ENCODE measurements at places on chromosomes 7 and 10. TPM values are rescaled to one million over a fixed set of nuclear protein-coding genes. Genes with fewer than 3 reads are reported as not detected.
A peak's percentile ranks its signal among the peaks of the same experiment; 100 is the strongest.

DNA sequence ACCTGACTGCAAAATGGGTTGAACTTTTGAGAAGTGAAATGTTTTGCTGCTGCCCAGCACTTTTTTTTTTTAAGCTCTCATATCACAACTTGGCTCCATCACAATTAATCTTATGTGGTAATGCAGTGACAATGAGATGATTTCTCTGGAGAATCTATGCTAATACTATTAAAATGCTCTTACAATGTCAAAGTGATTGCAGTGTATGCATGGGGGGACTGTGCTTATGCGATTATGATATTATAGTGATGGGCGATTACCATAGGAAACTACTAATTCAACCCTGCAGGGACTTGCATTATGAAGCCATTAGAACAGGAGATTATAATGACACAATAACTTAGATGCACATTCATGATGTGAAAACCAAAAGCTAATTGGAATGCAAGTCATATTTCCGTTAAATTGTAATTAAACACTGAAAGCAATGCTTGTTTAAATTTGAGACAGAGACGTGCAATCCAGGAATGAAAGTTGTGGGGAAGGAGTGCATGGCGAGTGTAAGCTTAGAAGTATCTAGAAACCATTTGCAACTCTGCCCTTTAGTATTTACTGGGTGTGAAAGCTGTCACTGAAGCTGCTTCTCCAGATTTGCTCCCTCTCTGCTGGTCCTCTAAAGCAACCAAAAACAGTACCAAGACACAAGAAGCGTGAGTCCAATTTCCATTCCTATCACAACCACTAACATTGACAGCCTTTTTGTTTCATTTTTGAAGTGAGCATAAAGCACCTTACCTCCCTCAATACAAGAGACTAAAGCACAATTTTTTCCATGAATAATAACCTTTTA lies 21.6 kb downstream of the PTER start:
- H3K36me3 ChIP-seq: no peaks in the 10 kb centered on the region
- no peaks in the 10 kb centered on the region for H3K4me1 ChIP-seq
- H3K4me3 ChIP-seq: no peak overlapping the region
- no peaks in the 10 kb centered on the region for H3K27me3 ChIP-seq

Gene AOC1
- 308 TPM for total RNA-seq

Gene LRRN3
- total RNA-seq: 0.42 TPM

Gene NEUROD6
- not detected for total RNA-seq

Gene CCDC186
- total RNA-seq: 53.1 TPM

GRCh38 chr10:114471906-114472876 lies 67.9 kb upstream of the AFAP1L2 start:
- DNase-seq: peak; percentile 48
- H3K4me1 ChIP-seq: no peaks in the 10 kb centered on the region
- H3K27me3 ChIP-seq: no peaks in the 10 kb centered on the region
- no peaks in the 10 kb centered on the region for H3K36me3 ChIP-seq
- peak overlapping the region; percentile 16 for H3K27ac ChIP-seq
